ENCODE measurements at places on chromosomes 1 and 21.

DNA sequence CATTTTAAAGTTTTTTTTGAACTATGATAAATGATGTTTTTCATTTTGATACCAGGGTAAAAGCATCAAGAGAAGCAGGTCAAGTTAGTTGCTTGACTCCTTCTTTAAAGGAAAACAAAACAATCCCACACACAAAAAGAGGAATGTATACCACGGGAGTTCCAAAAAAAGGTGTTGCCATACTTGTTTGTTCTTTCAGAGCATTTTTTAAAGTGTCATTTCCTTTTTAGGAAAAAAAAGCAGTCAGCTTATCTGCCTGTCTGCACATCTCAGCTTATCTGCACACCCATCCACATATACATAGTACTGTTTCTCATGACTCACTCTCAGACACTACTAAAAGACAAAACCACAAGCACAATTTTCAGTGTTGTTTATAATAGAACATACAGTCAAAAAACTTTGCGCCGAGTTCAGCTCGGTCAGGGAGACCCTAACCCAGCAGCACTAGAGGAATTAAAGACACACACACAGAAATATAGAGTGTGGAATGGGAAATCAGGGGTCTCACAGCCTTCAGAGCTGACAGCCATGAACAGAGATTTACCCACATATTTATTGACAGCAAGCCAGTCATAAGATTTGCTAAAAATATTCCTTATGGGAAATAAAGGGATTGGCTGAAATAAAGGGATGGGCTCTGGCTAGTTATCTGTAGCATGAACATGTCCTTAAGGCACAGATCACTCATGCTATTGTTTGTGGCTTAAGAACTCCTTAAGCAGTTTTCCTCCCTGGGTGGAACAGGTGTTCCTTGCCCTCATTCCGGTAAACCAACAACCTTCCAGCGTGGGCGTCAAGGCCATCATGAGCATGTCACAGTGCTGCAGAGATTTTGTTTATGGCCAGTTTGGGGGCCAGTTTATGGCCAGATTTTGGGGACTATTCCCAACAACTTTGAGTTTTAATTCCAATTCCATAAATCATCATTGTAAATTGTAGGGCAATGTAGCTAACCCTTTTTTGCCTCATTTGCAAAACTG lies 11.4 kb upstream of the MNDA start:
- no peak for DNase-seq

DNA sequence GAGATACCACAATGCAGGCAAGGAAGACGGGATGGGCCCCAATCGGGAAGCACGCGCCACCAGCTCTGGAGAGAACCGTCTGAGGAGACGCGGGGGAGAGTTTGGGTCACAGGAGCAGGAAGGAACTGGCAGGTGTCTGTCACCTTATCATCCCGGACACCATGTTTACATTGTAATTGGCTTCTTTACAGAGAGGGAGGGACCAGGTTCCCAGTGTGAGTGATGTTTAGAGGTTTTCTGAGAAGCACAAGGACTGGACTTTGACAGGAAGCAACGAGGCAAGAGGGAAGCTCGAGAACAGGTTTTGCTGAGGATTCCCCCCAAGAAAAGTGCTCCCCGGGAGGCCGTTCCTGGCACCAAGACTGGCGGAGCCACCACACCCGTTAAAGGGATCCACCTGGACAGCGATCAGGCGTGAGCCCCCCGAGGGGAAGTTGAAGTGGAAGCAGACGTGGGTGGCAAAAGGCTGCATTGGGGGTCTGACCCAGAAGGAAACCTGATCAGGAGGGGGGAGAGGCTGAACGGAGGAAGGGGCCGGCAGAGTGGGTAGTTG lies 957 bp downstream of the EPS15 start:
- peak; percentile 25 for DNase-seq

DNA sequence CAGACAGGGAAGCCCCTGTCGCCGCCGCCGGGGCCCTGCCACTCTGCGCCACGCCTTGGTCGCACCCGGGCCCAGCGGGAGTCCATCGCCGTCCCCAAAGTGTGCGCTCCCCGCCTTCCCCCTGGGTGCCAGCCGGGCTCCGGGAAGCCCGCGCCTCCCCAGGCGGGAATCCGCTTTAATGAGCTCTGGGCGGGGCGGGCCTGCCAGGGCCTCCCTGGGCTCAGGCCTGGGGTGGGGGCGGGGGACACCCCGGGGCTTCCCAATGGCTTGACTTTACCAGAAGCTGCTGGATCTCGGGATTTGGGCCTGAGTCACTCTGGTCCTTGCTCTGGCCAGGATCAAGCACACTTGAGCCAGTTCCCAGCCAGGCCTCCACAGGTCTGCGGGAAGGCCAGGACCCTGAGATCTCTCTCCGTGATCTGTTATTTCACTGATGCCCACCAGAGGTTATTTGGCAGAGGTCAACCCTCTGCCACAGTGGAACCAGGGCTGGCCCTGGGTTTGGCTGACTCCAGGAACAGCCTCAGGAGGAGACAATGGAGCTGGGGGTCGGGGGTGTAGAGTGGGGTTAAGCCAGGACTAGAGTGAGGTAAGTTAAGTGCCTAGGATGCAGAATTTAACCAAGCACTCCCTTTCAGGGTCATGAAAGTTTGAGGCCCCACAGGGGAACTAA lies 178.4 kb upstream of the EDN2 start:
- no peak for DNase-seq

DNA sequence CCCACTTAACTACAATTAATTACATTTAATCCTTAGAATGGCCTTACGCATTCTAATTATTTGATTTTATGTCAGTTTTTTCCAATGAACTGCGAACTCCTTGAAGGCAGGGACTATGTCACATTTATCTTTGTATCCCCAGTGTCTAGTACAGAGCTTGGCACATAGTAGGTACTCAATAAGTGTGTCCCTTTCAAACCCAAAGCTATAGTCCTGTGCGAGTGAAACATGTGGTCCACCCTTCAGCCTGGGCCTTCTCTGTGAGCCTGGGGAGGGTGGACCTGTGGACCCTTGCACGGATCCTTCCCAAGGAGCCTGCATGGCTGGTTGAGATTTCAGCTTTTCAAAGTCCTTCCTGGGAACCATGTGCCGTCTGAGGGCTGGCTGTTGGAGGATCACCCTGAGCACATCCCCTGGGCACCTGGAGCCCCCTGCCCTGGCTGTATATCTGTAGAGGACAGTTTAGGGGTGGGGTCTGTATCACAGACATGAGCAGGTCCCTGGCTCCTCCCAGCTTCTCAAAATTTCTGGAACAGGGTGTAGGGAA lies 103.1 kb downstream of the IER5 start:
- DNase-seq: no peak

DNA sequence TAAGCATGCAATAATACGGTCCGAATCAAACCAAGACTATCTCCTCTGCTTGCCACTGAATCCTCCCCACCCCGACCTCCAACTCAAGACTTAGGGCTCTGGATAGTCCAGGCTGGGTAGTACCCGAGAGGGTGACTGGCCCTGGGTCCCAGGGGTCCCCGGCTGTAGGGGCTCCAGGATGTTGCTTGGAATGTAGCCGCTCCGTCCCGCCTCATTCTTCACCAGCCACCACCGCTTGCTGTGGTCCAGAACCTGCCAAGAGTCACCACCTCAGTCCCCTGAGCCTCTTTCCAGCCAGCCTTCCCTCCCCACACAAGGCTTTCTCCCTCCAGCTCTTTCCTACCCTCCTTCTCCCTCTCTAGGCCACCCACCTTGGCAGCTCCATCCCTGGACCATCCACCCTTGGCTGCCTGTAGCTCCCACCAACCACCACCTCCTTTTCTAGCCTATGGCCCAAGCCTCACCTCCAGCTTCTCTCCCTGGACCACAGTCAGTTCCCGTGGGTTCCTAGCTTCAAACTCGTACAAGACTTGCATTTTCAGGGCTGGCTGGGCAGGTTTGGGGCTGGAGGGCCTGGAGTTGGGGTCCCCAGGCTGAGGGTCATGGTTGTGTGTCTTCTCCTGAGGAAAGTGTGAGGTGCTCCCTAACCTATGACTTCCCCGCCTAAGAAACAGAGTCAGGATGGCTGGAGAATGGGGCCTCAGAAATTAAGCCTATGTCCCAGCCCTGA lies 10.9 kb upstream of the GSTM3 start:
- no peak for DNase-seq

DNA sequence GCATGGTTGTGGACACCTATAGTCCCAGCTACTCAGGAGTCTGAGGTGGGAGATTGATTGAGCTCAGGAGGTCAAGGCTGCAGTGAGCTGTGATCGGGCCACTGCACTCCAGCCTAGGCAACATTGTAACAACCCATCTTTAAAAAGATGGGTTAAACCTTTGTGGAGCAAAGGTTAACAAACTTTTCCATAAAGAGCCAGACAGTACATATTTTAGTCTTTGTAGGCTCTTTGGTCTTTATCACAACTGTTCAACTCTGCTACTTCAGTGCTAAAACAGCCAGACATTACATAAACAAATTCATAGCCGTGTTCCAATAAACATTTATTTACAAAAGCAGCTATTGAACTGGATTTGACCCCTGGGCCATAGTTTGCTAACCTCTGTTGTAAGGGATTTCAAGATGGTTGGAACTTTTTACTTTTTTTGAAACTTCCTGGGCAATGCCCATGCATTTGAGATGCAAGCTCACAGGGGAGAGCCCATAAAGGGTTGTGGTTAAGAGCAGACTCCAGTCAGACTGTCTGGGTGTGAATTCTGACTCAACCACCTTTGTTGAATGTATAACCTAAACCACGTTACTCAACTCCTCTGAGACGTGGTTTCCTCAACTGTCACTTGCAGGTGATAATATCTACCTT lies 10.8 kb downstream of the INAVA start:
- DNase-seq: peak; percentile 77

DNA sequence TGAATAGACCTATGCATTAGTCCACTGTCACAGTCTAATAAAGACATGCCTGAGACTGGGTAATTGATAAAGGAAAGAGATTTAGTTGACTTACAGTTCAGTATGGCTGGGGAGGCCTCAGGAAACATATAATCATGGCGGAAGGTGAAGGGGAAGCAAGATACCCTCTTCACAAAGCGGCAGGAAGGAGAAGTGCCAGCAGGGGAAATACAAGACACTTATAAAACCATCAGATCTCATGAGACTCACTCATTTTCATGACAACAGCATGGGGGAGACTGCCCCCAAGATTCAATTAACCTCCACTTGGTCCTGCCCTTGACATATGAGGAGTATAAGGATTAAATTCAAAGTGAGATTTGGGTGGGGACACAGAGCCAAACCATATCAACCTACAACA lies 59.4 kb downstream of the CAPN9 start:
- no peak for DNase-seq

GRCh38 chr1:164834641-164835040 lies 275.7 kb downstream of the PBX1 start:
- no peak for DNase-seq

- peak; percentile 18 for DNase-seq
Observed at GRCh38 chr1:230068952-230069684, 2.1 kb downstream of the GALNT2 start.

- DNase-seq: no peak
Observed at GRCh38 chr1:51871351-51871975, 7.1 kb downstream of the NRDC start.

DNA sequence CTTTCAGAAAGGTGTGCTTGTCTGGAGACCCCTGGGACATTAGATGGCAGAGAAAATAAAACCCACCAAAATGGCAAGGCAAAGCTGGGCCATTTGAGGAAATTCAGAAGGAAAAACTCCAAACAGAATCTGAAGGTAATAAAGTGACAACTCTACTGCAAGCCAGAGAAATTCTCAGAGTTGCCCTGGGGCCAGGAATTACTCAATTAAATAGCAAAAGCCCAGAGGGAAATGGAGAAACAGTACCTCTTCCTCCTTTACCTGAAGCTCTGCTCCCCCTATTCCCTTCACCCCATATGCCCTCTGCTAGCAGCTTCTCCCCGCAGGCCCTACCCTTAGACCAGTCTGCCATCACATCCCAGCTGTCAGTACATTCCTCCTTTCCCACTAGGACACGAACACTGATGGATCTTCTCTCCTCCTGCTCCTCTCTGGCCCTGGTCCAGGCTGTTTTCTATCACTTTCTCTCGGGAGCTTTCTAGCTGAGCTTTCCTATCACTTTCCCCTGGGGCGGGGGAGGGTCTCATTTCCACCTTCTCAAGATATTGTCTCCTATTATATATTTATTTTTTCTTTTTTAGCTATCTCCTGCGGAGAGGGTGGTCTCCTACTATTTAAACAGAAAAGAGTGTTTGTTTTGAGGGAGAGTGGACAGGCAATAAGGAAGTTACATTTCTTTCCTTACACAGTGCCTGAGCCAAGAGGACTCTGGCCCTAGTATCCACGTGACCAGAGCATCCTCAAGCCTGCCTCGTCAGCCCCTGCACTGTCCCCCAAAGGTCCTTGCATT lies 47.7 kb upstream of the RBM15 start:
- DNase-seq: peak; percentile 28

DNA sequence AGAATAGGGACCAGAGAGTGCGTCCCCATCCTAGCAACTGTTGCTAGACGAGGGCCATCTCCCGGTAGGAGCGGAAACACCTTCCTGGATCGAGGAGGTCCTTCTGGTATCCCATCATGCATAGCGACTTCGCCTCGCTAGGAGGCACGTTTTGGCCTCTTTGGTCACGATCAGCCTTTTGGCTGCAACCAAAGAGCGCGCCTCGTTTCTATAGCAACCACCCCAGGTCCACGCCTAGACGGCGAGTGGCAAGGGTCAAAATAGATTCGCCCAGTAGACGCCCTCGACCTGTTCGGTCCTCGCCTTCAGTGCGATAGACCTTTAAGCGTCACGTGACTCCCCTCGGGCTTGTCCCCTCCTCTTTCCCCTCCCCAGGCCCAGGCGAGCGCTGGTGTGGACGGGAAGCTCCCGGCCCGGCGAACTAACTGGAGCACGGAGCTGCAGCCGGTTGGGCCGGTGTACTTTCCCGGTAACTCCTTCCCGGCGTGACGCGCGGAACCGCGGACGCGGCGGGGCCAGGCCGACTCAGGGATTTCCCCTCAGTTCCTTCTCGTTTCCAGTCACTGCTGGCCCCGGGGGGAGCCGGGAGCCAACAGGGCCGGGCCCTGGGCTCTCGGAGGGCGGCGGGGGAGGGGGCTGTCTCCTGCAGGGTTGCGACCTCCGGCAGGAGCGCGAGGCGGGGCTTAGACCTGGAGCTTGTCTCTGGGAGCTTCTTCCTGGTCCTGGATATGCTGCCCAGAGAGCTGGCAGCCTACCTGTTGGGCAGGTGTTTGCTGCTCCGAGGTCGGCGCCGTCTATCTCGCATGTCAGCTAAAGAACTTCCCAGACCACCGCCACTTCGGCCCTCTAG lies at the start of gene DNAJC16:
Gene DNAJC16, plus strand, starts transcription at position 359 of the 850 bp plus-strand sequence. CDS start 2,258 bp downstream, outside the sequence.
- peak; percentile 99 for DNase-seq

DNA sequence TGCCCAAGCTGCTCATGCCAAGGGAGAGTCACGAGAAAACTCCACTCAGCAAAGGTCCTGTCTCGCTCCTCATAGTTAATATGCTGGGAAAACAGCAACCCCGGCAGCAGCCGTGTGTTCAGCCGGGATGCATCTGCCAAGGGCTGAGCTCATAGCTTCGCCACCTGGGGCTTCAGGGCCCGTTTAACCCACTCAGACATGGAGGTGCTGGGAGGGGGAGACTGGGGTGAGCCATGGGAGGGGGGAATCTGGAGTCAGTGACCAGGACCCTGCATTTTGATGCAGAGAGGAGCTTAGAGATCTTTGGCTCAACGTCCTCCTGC lies 283.4 kb downstream of the PTPRU start:
- DNase-seq: no peak
